ENCODE measurements at places on chromosomes 2 and 18.

DNA sequence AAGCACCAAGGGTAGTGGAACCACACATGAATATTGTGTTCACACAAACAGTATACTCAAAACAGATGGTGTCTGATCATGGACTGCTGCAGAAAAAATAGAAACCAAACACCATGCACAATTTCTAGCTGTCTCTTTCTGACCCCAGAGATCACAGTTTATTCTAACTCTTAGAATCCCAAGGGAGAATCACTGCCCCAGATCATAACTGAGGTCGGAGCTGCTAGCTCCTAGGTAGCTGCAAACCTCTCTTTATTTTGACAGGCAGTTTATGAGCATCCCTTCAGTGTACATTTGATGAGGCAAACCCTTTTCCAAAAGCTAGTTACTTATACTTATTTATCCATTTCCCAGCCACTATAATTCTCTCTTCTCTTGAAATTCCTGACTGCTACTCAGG, 439.1 kb upstream of the HNMT start:
- no peak for DNase-seq

GRCh38 chr2:178702361-178702760, 104.9 kb downstream of the TTN start:
- DNase-seq: no peak

DNA sequence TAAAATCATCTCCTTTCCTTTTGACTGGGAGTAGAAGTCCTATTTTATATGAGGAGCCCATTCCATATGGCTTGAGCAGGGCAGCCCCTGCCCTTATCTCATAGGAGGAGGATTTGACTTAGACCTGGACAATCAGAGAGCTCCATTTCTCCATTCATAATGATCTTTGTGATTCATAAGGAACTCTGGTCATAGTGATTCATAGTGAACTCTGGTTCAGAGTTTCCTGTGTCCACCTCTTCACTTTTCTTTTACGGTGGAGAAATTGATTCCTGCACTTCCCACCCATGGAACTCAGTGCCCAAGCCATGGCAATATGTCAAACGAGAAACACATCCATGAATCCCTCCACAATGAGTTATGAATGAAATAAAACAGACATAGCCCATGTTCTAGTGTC, 12.8 kb upstream of the MYO3B start:
- DNase-seq: no peak

DNA sequence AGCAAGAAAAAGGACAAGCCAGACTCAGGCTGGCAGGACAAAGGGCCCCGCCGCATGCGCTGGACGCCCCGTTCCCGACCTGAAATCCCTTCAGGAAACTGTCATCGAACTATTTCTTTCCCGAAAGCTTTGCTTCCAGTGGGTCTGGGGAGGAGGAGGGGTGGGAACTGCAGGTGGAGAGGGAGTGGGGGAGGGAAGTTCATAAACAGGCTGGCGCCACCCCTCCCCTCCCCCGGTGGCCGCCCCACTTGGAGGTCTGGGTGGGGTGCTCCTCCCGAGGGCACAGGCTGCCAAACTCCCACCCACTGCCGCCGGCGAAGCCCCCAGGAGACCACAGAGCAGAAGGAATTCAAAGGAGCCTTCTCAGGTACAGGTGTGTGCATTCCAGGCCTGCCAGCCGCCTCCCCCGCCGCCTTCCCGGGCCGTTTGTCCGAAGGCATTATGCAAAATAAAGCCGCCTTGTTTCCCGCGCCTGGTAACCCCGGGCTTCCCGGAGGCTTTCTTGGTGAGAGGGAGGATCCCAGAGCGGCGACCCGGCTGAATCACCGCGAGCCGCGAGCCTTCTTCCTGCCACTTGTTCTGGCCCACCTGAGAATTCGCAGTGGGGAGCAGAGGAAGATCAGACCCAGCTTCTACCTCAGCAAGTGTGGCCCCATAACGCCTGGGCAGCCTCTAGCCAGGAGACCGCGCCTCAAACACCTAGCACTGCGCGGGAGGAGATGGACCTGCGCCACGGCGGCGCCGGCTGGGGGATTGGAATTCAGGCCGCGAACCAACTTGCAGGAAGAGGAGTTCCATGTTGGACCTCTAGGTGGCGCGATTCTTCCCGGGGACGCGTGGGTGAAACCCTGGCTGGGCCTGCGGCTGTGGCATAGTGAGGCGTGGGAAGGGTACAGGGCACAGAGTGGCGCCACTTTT, 101.9 kb downstream of the FOXI3 start:
- peak; percentile 13 for DNase-seq

GRCh38 chr18:39491408-39491807, 1925.8 kb upstream of the CELF4 start:
- DNase-seq: no peak

DNA sequence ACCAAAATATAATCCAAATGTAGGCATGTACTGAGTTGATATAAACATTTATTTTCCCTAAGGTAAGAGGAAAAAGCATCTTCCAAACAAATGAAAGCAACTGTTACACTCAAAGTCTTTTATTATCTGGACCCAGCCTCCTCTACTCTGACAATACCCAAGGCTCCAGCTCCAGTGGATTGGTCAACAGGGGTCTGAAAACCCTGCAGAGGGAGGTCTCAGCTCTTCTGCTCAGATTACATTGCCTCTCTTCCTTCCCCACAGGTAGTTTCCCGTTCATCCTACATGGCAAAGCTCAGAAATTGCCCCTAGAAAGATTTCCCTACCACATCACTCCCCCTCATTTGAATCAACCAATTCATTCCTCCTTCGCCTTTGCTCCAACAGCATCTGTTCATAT, 457.0 kb downstream of the METTL4 start:
- no peak for DNase-seq

- no peak for DNase-seq
Measured at GRCh38 chr2:207161247-207162123, 4.3 kb downstream of the KLF7 start.

DNA sequence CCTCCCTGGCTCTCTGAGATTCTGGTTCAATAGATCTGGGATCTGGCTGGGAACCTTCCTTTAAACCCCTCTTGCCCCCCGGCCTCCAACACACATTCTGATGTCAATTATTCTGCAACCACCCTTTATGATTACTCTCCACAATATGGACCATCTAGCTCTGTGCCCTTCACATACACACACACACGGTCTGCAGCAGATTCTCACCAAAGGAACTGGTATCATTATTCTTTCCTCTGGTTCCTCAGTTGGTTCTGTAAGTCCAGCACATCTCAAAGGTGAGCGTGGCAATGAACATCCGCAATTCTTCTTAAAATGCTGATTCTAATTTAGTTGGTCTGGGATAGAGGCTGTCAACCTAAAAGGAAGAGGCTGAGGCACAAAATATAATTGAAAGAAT, 2.8 kb upstream of the TMEM163 start:
- DNase-seq: no peak

DNA sequence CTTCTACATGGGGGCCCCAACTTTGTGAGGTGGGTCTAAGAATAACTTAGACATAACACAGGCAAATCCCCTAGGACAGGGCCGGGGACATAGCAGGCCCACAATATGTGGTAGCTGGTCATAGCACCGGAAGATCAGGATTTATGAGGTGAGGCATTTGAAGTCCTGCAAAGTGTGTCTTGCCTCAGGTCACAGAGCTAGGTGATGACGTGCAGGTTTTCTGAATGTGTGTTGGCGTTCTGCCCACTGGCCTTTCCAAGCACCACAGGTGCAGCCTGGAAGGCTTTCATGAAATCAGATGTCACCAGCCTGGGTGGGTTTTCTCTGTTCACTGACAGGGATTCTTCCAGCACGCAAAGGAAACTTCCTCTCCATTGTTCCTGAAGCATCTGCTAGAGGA, 119.1 kb downstream of the LRATD1 start:
- no peak for DNase-seq

DNA sequence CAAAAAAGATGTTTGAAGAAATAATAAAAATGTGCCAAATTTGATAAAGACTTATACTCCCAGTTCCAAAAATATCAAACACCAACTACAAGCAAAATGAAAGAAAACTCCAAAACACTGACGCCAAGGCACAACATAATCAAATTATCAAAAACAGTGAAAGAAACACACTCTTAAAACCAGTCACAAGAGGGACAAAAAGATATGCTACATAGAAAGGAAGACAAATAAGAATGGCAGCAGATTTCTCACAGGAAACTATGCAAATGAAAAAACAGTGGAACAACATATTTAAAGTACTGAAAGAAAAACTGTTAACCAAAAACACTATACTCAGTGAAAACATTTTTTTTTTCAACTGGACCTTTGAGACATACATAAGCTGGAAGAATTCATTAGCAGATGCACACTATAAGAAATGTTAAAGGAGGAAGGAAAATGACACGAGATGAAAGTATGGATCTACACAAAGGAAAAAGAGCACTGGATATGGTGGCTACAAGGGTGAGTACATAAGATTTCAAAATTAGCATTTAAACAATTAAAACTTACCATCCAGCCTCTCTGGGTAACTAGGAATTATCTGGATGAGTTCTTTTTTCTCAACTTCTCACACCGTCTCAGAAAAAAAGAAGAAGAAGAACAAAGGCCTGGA, 94.0 kb upstream of the ACVR1C start:
- no peak for DNase-seq

- DNase-seq: no peak
Measured at GRCh38 chr2:170869036-170869435, 52.3 kb downstream of the GAD1 start.

- DNase-seq: no peak
Measured at GRCh38 chr2:29532436-29532835, 388.9 kb downstream of the ALK start.

DNA sequence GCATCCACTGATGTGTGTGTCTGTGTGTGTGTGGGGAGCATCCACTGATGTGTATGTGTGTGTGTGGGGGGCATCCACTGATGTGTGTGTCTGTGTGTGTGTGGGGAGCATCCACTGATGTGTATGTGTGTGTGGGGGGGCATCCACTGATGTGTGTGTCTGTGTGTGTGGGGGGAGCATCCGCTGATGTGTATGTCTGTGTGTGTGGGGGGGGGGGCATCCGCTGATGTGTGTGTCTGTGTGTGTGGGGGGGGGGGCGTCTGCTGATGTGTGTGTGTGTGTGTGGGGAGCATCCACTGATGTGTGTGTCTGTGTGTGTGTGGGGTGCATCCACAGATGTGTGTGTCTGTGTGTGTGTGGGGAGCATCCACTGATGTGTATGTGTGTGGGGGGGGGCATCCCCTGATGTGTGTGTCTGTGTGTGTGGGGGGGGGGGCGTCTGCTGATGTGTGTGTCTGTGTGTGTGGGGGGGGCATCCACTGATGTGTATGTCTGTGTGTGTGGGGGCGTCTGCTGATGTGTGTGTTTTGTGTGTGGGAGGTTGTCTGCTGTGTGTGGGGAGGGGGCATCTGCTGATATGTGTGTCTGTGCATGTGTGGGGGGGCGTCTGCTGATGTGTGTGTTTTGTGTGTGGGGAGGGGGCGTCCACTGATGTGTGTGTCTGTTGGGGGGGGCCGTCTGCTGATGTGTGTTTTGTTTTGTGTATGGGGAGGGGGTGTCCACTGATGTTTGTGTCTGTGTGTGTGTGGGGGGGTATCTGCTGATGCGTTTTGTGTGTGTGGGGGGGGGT, 125.9 kb downstream of the NFATC1 start:
- DNase-seq: no peak

- DNase-seq: no peak
Measured at GRCh38 chr2:17036361-17036760, 370.7 kb upstream of the CYRIA start.
